ENCODE measurements at places on chromosomes 2 and 18. TPM values are rescaled to one million over a fixed set of nuclear protein-coding genes. Genes with fewer than 3 reads are reported as not detected.

DNA sequence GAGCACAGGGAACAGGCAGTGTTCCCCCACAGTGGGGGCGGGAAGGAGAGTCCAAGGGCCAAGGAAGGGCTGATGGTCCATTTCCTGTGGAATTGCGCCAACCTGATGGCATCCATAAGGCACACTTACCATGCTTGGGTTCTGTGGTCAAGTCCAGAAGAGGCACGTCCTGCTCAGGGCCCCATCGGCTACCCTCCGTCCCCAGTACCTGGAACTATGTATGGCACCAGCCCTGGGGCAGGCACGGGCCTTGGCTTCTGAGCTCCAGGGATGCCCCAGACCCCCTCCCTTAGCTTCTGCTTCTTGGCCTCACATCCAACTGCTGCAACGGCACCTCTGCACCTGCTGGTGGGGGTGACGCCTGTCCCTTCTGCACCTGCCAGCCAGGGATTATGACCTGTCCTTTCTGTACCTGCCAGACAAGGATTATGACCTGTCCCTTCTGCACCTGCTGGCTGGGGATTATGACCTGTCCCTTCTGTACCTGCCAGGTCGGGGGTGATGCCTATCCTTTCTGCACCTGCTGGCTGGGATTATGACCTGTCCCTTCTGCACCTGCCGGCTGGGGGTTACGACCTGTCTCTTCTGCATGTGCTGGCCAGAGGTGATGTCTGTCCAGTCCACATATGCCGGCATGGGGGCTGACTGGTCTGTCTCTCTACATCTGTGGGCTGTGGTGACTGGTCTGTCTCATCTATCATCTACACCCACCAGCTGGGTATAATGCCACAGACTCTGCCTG lies 45.4 kb upstream of the SNTG2 start:
- DNase-seq, result no peak

DNA sequence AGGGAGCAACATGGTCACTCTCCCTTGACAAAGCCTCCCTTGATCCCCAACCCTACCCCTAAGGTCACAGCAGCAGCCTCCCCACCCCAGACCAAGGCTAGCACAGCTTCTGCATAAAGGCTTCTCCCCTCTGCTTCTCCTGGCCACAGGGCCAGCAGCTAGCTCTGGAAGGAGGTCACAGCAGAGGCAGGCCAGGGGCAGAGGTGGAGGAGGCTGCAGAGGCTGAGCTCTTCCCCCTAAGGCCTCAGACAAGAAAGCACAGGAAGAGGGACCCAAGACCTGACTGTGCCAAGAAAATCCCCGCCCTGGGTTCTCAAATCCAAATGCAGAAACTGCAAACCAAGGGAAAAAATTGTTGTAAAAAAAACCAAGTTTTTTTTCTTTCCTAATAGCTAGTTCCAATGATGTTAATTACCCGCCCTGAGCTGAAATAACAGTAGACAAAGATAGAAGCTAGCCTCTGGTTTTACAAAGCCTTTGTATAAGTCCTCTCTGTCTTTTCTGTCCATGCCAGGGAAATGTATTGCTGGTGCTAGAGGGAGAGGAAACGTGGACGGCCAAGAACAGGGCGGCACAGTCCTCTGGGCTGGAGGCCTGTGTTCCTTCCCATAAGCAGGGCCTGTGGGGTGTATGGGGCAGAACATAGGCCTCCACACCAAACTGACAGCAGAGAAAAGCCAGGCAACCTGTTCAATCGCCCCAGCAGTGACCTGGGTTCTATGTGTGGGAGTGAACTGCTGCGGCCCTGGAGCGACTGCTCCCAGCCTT lies 79.5 kb downstream of the POLR1A start:
- DNase-seq, result no peak

DNA sequence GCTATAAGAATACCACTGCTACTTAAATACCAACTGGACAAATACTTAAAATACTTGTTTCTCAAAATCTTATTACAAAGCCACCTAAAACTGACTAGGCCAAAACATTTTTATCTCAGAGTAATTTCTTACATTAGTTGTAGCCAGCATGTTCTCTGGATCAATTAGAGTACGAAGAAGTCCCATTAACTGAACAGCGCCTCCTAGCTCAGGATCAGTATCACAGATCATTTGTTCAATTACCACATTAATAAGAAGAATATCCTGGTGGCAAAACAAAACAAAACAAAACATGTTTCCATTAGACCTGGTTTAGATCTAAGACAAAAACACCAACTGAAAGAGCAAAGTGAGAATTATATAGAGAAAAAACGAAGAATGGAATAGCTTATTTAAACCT lies 36.0 kb downstream of the PPP4R3B start:
- DNase-seq, result peak; percentile 6

Gene SCN2A
- not detected for total RNA-seq

- no peak for DNase-seq
Observed at GRCh38 chr2:233259730-233260129, 8.3 kb downstream of the ATG16L1 start.

Data from CD4-positive, CD25-positive, alpha-beta regulatory T cell (primary cell).